ENCODE measurements at places on chromosomes 6 and 20.

GRCh38 chr6:28402197-28402596, 2.6 kb upstream of the ZSCAN12 start:
- no peak for DNase-seq

DNA sequence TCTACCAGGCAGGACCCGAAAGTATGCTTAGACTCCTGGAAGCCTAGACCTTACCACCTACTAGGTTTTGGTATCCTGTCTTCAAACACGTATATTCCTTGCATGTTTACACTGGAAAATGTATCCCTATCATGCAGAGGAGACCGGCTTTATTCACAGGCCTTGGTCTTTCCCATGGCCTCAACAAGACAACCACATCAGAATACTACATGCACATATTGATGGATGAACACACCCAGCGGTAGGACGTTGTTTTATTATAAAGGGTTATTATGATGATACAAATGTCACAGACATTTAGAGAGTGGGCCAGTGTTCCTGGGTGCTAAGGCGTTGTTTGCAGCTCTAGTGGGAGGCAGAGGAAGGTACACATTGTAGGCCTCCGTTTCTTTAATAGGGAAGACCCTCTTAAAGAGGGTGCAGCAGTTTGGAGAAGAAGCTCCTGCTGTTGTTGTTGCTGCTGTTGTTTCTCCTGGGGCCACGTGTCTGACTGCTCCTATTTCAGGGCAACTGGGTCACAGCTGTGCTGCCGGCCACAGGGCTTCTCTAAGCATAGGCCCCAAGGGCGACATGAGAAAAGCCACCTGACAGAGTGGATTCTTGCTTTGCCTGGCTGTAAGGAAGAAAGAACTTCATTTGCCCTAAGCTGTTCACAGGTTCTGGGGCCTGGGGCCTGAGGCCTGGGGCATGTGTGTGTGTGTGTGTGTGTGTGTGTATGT, 98.3 kb upstream of the SASH1 start:
- DNase-seq, result peak; percentile 21

GRCh38 chr20:22623211-22623610, 38.8 kb upstream of the FOXA2 start:
- no peak for DNase-seq

GRCh38 chr6:117951783-117952182, 44.7 kb downstream of the SLC35F1 start:
- no peak for DNase-seq

- no peak for DNase-seq
Observed at GRCh38 chr6:72151742-72152141, 265.4 kb downstream of the RIMS1 start.

DNA sequence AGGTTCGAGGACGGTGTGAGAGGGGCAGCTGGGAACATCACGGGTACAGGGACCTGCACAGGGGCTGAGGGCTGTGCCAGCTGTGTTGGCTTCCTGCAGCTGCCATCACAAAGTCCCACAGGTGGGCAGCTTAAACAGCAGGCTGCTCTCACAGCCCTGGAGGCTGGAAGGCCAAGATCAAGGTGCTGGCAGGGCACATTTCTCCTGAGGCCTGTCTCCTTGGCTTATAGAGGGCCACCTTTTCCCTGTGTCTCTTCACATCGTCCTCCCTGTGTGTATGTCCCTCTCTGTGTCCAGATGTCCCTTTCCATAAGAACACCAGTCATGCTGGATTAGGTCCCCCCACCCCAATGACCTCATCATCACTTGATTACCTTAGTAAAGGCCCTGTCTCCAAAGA, 15.1 kb upstream of the MPC1 start:
- no peak for DNase-seq

GRCh38 chr6:100514660-100515059, 49.9 kb upstream of the SIM1 start:
- no peak for DNase-seq

DNA sequence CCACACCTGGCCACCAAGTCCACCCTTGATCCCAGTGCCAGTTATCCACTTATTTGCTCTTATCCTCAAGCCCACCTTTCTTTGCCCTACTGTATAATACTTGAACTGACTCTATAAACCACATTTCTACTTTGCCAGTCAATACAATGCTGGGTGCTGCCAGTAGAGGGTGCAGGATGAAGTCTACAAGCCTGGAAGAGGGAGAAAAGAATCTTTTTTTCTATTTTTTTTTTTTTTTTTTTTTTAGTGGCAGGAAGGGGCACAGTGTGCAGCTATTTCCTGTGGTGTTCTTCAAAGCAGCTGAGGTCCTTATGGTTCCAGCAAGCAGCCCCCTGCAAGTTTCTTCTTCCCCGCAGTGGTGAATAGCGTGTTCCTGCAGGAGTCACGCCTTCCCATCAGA, 22.2 kb upstream of the GABRR1 start:
- no peak for DNase-seq

DNA sequence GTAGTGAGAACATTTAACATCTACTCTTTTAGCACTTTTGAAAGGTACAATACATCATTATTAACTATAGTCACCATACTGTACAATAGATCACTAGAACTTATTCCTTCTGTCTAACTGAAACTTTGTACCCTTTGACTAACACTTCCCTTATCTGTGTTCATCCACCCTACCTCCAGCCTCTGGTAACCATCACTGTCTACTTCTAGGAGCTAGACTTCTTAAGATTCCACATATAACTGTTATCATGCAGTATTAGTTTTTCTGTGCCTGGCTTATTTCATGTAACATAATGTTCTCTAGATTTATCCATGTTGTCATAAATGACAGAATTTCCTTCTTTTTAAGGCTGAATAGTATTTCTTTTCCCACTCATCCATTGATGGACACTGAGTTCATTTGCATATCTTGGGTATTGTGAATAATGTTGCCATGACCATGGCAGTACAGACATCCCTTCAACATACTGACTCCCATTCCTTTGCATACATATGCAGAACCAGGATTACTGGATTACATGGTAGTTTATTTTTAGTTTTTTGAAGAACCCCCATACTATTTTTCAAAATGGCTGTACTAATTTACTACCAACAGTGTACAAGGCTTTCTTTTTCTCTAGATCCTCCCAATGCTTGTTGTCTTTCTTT, 135.7 kb downstream of the MOXD1 start:
- DNase-seq, result no peak

GRCh38 chr6:64411226-64411625, 775.6 kb downstream of the PHF3 start:
- DNase-seq, result peak; percentile 3

- no peak for DNase-seq
Observed at GRCh38 chr20:50521221-50522052, 11.3 kb downstream of the PTPN1 start.

- no peak for DNase-seq
Observed at GRCh38 chr20:50510706-50511542, 741 bp downstream of the PTPN1 start.

- DNase-seq, result no peak
Observed at GRCh38 chr6:123201869-123202372, 205.9 kb downstream of the CLVS2 start.

- DNase-seq, result no peak
Observed at GRCh38 chr20:20793591-20793990, 81.1 kb upstream of the RALGAPA2 start.

- DNase-seq, result peak; percentile 85
Observed at GRCh38 chr6:82362878-82363427, 664 bp upstream of the TPBG start.

DNA sequence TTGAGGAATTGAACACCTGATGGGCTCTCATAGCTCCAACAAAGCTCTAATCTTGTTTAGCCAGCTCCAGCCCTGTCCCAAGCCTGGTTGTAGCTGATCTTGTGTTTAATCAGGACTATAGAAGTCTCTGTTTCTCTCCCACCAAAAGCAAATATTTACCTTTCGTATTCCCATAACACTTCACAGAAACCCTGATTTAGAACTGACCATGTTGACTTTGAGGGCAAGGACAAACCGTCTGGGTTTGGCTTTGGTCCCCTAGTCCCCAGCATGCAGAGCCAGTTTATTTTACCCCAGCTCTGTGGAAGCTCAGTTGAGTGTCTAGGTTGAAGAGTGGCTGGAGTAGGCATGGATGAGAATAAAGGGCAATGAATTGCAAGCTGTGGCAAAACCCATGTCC, 18.0 kb upstream of the SIM1 start:
- DNase-seq, result no peak

GRCh38 chr6:17884498-17885478, 102.6 kb downstream of the KIF13A start:
- no peak for DNase-seq

GRCh38 chr6:24064106-24064505, 61.9 kb upstream of the NRSN1 start:
- no peak for DNase-seq

GRCh38 chr6:169932491-169932890, 181.1 kb downstream of the ERMARD start:
- DNase-seq, result no peak

DNA sequence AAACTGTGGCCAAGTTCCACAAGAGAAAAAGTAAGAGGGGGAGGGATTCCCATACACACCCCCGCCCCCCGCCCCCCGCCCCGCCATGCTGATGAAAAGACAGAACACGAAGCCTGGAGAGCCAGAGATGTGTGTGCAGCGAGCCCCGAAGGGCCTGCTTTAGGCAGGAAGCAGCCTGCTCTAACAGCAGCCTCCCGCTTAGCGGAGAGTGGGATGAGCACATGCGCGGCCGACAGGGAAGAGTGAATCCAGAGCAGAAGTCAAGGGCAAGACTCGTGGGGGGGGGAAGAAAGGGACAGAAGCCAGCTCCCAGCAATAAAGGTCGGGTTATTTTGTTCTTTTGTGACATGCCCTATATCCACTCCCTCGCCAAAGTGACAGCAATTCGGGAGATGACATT, 67.2 kb upstream of the PTGIS start:
- DNase-seq, result peak; percentile 37

GRCh38 chr6:82584194-82584695, 220.6 kb downstream of the TPBG start:
- DNase-seq, result no peak

DNA sequence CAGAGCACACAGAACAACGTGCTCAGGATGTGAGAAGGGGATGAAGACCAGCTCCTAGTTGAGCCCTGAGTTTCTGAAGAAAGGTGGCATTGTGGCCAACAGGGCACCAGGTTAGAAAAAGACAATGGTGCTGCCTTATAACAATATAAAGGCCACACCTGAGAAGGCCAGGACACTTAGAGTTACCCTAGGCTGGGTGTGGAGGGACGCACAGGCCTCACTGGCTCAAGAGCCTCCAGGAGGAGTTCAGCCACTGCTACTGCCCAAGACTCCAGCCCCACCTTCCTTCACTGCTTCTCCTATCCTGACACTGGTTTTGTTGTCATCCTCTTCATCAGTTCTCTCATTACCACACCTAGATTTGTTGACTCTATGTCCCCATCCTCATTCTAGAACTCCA, 55.2 kb upstream of the BEND6 start:
- DNase-seq, result no peak

DNA sequence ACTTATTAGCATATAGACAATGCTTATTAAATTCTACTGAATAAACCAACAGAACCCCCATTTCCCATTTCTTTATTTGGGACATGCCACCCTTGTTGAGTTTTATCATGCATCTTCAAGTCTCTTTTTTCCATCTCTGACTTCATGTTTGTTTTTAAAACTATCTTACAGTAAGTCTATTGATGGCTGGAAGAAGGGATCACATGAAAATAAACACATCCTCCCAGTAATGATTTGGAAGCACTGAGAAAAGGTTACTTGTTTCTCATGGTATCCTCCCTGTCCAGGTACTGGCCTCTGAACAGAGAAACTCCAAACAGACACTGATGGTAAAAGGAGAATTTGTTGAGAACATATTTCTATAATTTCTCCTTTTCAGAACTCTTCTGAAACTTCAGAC, 74.9 kb downstream of the KIF13A start:
- no peak for DNase-seq

DNA sequence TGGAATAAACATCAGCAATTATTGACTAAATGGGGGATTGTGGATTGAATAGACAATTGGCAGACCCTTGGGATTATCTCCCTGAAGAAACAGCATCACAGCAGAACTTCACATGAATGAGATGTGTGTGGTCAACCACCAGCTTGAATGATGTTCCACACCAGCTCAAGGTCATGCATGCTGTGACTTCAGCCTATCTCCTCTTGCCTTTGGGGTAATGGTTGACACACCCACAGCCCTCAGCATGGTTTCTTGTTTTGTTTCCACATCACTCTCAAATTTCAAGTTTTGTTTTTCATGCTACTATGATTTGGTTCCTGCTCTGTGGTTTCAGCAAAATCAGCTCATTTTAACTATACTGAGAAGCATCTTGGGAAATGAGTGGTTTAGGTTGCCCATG, 94.3 kb downstream of the PAK5 start:
- DNase-seq, result no peak

DNA sequence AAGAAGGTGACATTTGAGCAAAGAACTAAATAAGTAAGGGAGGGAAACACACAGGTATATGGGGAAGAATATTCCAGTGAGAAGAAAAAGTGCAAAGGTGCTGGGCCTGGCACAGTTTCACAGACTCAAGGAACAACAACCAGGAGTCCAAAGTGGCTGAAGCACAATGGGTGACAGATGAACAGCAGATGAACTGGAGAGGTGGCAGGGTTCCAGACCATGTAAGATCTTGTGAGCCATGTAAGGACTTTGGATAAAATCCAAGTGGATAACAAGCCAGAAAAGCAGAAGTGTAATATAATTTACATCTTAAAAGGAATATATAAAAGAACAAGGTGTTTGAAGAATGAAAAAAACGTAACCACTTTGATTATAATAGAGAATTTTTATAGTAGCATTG, 87.9 kb downstream of the MMS22L start:
- peak; percentile 28 for DNase-seq

DNA sequence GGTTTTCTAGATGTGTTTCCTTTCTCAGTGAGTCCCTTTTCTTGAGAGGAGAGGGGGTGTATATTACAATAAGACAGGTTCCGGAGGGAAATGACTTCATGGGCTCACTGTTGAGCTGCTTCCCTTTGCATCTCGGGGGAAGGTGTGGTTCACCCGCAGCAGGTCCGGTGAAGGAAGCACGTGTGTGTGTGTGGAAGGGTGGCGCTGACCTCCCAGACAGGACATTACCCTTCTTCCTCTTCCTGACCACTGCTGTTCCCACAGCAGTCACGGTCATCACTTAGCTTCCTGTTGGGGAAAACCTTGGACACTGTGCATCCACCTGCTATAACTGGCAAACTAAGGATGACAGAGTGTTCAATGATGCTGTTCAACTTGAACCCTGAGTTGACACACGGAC, 83.6 kb downstream of the PLEKHG1 start:
- no peak for DNase-seq

DNA sequence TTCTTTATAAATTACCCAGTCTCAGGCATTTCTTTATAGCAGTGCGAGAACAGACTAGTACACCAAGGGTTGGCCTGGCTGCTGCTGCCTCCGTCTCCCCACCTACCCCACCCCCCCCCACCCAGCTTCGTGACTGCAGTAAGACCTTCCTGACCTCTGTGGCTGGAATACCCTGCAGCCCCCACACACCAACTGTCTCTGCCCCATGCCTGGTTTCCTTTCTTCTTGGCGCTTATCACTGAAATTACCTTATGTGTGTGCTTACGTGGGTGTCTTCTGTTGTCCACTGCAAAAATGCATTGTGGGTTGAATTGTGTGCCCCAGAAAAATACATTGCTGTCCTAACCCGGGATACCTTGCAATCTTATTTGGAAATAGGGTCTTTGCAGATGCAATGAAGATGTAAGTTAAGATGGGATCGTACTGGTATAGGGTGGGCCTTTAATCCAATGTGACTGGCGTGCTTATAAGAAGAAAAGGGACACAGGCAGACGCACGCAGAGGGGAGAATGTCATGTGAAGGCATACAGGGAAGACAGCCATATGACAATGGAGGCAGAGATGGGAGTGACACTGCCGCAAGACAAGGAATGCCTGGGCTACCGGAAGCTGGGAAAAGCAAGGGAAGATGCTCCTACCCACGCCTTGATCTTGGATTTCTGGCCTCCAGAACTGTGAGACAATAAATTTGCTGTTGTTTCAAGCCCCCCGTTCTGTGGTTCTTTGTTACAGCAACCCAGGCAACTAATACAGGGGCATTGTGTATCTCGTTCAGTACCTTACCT, 15.4 kb downstream of the SYNJ2 start:
- DNase-seq, result no peak

Data from fibroblast of lung (primary cell).